Regular cardiac myocyte (primary cell): ENCODE measurements at places on chromosomes 7 and 10. TPM values are rescaled to one million over a fixed set of nuclear protein-coding genes. Genes with fewer than 3 reads are reported as not detected.

The DNMBP gene
- 21.1 and 34.7 TPM in 2 replicates for total RNA-seq

The CPN1 gene
- not detected in 2 replicates for total RNA-seq

The ASZ1 gene
- total RNA-seq = not detected in 2 replicates

The TRIM8 gene
- total RNA-seq = 61.4 and 99.5 TPM in 2 replicates

The IGF2BP3 gene
- 20.3 and 36.0 TPM in 2 replicates for total RNA-seq

The FGFBP3 gene
- total RNA-seq = 0.56 and 0.77 TPM in 2 replicates
